Right renal pelvis (tissue), 4 donors: ENCODE measurements at places on chromosomes 1 and 21. TPM values are rescaled to one million over a fixed set of nuclear protein-coding genes. Genes with fewer than 3 reads are reported as not detected.
A peak's percentile ranks its signal among the peaks of the same experiment; 100 is the strongest.

DNA sequence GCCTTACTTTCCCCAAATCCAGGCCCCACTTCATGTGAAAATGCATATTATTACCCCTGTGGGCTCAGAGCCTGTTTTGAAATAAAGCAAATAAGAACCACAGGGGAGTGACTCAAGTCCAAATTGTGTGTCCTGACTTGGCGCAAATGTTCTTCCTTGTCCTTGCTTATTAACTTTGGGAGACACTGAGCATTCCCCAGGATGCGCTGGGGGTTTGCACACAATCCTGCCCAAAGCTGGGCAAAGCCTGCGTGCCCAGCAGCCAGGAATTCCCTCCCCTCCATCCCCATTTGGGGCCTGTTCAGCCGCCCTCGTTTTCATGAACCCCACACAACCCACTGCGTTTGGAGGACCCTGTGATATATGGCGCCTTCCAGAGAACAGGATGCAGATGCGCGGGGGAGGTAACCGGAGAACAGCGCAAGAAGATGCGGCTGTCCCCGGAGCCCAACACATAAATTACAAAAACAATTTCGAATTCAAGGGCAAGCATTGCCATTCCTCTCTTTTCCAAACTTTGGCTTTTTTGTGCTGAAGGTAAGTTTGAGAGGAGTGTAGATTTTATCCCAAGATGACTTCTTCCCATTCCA lies 42.4 kb upstream of the CLDN14 start:
- peak; percentile 41 for DNase-seq

GRCh38 chr21:14677013-14677412 lies 130.9 kb upstream of the SAMSN1 start:
- DNase-seq = no peak

GRCh38 chr1:40039245-40039756 lies 1.2 kb upstream of the CAP1 start:
- peak; percentile 44 for DNase-seq

DNA sequence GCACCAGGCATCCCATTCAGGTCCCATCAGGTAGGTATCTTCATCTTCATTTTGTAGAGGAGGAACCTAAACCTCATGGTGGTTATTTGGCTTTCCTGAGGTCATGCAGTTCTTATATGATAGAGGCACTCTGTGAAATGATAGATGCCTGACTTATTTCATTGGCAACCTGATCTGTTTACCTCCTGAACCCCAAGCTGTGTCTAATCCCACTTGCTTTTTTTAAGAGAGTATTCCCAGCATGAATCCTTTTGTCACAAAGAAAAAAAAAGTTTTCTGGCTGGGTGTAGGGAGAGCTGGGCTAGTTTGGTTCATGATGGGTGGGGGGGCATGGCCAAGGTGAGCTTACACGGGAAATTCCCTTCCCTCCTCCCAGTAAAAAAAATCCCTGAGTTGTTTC lies 154.2 kb downstream of the TENT5C start:
- DNase-seq = no peak

DNA sequence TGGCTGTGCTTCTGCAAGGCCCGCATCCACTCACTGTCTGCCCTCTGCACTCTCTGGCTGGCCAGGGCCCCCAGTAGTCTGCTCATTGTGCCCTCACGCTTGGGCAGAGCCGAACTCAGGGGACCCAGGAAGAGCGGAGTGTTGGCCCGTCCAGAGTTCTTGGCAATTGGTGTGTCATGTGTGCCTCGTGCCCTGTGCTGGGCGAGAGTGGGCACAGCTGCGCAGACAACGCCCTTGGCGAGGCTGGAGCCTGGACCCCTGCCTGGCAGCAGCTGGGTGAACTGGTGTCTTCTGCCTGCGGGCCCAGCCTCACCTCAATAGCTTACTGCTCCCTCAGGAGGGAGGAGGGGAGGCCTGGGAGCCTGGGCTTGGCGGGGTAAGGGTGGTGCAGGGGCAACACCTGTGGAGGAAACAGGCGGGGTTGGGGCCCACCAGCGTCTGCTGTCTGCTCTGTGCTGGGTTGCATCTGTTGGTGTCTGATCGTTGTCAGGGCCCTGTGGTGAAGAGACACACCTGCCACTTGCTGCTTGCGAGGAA lies 2.1 kb downstream of the GUK1 start:
- no peak for DNase-seq

GRCh38 chr1:168706391-168706992 lies 22.5 kb downstream of the DPT start:
- no peak for DNase-seq

DNA sequence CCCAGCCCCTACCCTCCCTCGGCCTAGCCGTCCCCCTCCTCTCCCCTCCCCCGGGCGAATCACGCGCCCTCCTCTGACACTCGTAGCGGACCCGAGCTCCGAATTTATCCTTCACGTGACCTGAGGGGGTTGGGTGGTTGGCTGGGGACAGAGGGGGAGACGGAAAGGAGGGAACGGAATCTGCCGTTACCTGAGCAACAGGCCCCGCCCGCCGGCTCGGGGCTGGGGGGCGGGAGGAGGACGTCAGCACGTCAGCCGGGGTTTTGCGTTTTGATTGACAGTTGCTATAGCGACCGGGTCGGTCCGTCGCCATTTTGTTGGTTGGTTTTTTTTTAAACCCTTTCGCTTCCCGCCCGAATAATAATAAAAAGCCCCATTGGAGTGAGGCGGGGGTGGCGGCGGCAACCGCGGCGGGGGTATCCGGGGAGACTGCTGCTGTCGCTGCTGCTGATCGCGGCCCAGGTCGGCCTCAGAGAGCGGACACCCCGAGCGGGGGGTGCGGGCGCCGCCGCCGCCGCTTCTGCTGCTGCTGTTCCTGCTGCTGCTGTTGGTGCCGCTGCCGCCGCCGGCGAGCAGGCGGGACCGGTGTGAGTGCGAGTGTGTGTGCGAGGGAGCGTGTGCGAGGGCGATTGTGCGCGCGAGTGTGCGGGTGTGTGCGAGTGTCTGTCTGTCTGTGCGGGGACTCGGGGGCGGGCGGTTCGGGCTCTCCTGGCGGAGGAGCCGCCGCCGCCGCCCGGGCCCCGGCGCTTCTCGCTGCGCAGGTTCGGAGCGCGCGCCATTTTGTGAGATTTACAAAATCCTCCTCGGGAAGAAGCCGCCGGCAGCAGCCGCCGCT lies at the start of gene DYRK1A:
TSS of gene DYRK1A (plus strand) at position 292 of the 835 bp plus-strand sequence. CDS start 53,602 bp downstream, outside the sequence.
- peak; percentile 100 for DNase-seq

GRCh38 chr1:183630748-183631147 lies 4.8 kb downstream of the ARPC5 start:
- no peak for DNase-seq

GRCh38 chr1:168216171-168216570 lies 9.6 kb upstream of the SFT2D2 start:
- no peak for DNase-seq

DNA sequence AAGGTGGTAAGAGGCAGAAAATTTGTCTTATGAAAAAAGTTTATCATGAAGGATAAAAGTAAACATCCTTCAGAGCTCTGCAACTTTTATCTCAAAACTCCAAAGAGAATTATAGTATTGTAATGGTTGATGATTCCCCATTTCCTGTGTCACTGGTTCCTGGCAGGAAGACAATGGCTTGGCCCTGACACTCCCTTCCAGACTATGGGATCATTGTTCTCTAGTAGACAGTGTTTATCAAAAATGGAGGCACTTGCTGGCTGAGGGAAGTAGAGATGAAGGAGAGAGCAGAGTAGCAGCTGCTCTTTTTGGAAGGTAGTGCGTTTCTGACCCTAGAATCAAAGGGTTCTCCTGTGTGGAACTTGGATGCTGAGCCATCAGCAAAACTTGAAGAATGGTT lies 145.9 kb upstream of the ATP1B1 start:
- DNase-seq = no peak

- DNase-seq = no peak
Measured at GRCh38 chr21:41290106-41290799, 26.3 kb upstream of the FAM3B start.

- no peak for DNase-seq
Measured at GRCh38 chr1:180970333-180971079, 52.2 kb downstream of the STX6 start.

SLC30A2 gene
- polyA plus RNA-seq = 6.8 TPM

NCMAP gene
- 0.91 TPM for polyA plus RNA-seq

CA6 gene
- polyA plus RNA-seq = not detected

PGBD5 gene
- 5.7 TPM for polyA plus RNA-seq

MAP3K21 gene
- 28.9 TPM for polyA plus RNA-seq
